A172 (cell line): ENCODE measurements at places on chromosomes 11 and 22. TPM values are rescaled to one million over a fixed set of nuclear protein-coding genes. Genes with fewer than 3 reads are reported as not detected.

DNA sequence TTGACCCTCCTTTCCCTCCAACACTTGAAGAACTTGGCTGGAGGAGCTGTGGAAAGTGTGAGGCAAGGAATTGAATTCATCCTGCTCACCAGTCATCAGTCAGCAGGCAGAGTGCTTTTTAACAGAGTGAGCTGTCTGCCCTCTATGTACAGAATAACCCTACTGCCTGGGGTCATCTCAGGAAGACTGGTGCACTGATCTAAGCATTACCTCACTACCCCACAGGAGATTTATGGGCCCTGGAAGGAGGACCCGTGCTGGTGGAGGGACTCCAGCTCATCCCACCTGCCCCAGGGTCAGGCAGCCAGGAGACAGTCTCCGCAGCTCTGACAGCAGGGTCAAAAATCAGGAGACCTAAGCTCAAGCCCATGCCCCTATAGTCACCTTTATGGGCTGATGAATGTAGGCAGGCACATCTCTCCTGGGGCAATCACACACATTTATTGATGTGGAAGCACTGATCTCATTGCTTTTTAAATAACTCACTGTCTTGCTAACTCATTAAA, 270.8 kb upstream of the SESN3 start:
- DNase-seq: no peak

GRCh38 chr22:24179478-24180210, 1.6 kb upstream of the SUSD2 start:
- no peak for DNase-seq

DNA sequence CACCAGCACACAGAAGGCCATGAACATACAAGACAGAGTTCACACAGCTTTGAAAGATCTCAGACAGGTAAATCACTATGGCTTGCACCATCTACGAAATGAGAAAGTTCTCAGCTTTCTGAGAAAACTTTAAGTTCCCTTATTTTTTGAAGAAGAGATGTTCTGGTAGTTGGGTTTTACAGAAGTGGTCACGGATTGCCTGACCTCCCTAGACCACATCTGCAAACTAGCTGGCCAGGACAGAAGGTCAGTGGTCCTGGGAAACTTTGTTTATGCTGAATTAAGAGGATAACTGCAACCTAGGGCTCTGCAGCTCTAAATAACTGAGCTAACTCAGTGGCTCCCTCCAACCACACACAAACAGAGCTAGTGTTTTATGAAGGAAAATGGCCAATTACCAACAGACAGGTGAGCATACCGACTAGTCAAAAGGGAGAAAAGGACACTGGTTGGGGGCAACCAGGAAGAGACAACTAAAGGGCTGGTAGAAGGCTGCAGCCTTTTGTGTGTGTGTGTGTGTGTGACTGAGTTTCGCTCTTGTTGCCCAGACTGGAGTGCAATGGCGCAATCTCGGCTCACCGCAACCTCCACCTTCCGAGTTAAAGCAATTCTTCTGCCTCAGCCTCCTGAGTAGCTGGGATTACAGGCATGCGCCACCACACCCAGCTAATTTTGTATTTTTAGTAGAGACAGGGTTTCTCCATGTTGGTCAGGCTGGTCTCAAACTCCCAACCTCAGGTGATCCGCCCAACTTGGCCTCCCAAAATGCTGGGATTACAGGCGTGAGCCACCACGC, 8.5 kb upstream of the SCN2B start:
- no peak for DNase-seq

GRCh38 chr22:27475548-27475897, 326.0 kb downstream of the MN1 start:
- DNase-seq: peak; percentile 22

- DNase-seq: no peak
These were observed 46.3 kb downstream of the SWAP70 start for GRCh38 chr11:9710223-9710622.

DNA sequence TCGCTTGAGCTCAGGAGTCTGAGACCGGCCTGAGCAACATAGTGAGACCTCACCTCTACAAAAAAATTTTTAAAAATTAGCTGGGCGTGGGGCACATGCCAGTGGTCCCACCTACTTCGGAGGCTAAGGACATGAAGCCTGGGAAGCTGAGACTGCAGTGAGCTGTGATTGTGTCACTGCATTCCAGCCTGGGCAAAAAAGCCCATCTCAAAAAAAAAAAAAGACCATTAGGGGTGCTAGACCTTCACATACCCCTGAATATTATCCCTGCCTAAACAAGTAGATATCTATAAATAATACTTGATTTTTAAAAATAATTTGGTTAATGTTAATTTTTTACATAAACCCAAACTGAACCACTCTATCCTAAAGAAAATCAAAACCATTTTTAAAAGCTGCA, 24.2 kb downstream of the NUP98 start:
- no peak for DNase-seq

- no peak for DNase-seq
These were observed 35.3 kb upstream of the HORMAD2 start for GRCh38 chr22:30044881-30045493.

DNA sequence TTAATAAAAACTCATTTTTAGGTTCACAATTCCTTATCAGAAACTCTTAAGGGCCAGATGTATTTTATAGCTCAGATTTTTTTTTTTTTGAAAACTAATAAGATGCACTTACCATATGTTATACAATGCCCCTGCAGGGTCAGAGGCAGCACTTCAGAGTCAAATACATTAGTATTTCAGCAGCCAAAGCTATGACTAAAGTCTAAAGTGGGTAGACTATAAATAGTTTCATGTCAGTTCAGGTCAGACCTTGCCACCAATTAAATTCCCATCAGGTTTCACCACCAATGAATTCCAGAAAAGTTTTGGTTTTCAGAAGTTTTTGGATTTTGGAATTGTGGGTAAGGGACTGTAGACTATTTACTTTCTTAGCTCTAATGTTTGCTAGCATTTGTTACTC, 75.9 kb downstream of the FAM83F start:
- peak; percentile 2 for DNase-seq

GRCh38 chr11:69259096-69259495, 34.9 kb upstream of the MYEOV start:
- DNase-seq: peak; percentile 57

GRCh38 chr11:59380263-59381059, 21.8 kb downstream of the OR5AN1 start:
- no peak for DNase-seq

The CCDC87 gene
- 0.31 and 1.2 TPM in 2 replicates for total RNA-seq

The STX3 gene
- 53.2 and 70.0 TPM in 2 replicates for total RNA-seq

The RFPL1 gene
- total RNA-seq: not detected in 2 replicates

The OR51B2 gene
- total RNA-seq: 0.29 and 1.5 TPM in 2 replicates

The KCNK7 gene
- total RNA-seq: 0.86 TPM in 1 of 2 replicates, not detected in the other

The CD6 gene
- total RNA-seq: not detected in 2 replicates
